Mesendoderm (in vitro differentiated cells): ENCODE measurements at places on chromosomes 12 and 14.
A peak's percentile ranks its signal among the peaks of the same experiment; 100 is the strongest.

- no peak overlapping the region for H3K4me3 ChIP-seq
- H3K4me1 ChIP-seq = peaks cover 10% of the 10 kb centered on the region
- H3K27me3 ChIP-seq = no peaks in the 10 kb centered on the region
- no peaks in the 10 kb centered on the region for H3K36me3 ChIP-seq
- DNase-seq = no peak
Observed at GRCh38 chr12:130954544-130954831, 781 bp downstream of the ADGRD1 start.

GRCh38 chr12:7150841-7151240 lies 20.7 kb downstream of the CLSTN3 start:
- H3K27me3 ChIP-seq = no peaks in the 10 kb centered on the region
- no peak for DNase-seq

GRCh38 chr12:54371328-54372112 lies 7.2 kb upstream of the GPR84 start:
- no peak overlapping the region for H3K4me3 ChIP-seq
- no peak for DNase-seq
- H3K27ac ChIP-seq = no peak overlapping the region
- no peaks in the 10 kb centered on the region for H3K36me3 ChIP-seq

DNA sequence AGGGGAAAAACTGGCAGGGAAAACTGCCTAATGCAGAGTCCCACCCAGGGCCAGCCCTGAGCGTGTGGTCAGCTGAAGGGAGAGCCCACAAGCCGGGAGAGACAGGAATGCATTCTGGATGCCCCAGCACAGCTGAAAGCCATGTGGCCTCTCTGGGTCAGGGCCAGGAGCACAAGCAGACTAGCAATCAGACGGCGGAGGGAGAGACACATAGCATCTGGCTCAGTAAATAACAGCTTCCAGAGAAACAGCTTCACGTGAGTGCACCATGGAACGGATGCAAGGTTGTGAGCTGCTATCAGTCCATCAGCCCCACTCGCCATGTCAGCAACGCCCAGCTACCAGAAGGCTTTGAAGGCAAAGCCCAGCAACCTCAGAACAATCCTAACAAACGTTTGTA lies 28.2 kb upstream of the TMEM106C start:
- H3K4me1 ChIP-seq = no peaks in the 10 kb centered on the region
- H3K4me3 ChIP-seq = no peak overlapping the region
- no peaks in the 10 kb centered on the region for H3K27me3 ChIP-seq
- H3K36me3 ChIP-seq = no peaks in the 10 kb centered on the region
- no peak for DNase-seq
- no peak overlapping the region for H3K27ac ChIP-seq

- no peaks in the 10 kb centered on the region for H3K27me3 ChIP-seq
- no peak for DNase-seq
- H3K4me3 ChIP-seq = no peak overlapping the region
- no peak overlapping the region for H3K27ac ChIP-seq
- no peaks in the 10 kb centered on the region for H3K4me1 ChIP-seq
- H3K36me3 ChIP-seq = no peaks in the 10 kb centered on the region
Observed at GRCh38 chr14:38197001-38197783, 10.5 kb upstream of the SSTR1 start.

DNA sequence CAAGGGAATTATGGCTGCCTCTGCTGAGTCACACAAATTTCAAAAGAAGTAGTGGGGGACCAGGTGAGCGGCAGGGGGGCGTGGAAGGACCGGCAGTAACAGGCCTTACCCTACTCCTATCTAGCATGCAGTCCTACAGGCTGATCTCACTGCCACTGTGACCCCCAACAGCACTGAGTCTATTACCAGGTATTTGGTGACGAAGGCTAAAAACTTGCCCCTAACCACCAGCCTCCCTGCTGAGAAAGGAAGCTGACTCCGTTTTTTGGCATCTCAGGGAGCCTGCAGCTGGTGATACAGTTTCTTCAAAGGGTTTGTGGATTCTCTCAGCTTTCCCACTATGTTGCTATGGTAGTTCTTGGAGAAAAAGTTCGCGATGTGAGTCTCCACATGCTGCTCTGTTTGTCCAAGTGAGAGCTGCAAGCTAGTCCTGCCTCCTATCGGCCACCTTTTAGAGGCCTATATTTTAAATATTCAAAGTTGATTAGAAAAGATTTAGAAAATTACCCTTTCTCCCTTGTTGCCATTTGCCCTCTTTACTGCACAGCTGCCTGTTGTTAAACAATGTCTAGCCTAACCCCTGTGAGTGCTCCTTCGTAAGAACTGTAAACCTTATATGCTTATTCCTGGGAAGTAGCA lies 57.1 kb upstream of the SLCO1B1 start:
- no peak overlapping the region for H3K4me3 ChIP-seq
- peak overlapping the region; percentile 10 for H3K27ac ChIP-seq
- no peaks in the 10 kb centered on the region for H3K4me1 ChIP-seq
- no peaks in the 10 kb centered on the region for H3K36me3 ChIP-seq
